ENCODE measurements at places on chromosomes 7 and 10.

DNA sequence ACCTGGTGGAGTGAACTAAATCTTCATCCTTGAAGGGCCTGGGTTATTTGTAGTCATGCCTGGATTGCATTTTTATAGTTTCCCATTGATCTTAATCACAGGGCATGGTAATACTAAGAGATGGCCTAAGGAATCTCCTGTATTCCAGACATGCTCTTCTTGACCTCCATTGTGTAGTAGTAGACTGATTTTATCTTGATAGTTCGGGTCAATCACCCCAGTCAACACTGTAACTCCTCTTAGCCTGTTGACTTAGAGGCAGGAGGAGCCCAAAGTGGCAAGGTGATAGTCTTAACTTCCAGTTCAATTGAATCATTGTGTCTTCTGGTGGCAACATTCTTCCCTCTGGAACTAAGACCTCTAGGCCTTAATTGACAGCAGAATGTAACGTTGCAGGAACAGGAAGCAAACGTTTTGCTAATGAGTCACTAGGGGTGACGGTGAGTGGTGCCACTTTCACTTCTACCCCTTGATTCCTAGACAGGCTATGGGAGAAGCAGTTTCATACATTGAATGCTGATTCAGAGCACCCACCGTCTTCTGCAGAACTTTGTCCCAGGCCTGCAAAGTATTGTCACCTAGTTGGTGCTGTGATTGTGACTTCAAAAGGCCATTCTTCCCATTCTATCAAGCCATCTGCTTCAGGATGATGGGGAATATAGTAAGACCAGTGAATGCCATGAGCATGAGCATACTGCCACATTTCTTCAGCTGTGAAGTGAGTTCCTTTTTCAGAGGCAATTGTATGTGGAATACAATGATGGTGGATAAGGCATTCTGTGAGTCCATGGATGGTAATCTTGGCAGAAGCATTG lies 24.0 kb upstream of the PAPSS2 start:
- no peak for DNase-seq

DNA sequence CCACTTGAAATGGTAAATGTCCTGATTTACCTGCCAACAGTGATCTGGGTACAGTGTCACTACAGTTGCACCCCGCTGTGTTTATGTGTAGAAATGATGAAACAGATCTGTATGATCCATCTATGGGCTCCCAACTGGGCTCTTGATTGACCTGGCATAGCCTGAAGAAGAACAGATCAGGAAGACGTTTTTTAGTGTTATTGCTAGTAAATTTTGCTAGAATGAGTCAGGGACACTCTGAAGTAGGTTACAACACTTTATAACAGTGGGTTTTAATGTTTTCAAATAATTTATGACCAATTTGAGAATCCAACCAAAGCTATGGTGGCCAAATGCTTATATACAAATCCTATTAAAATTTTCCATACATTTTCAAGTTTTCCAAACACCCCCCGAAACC lies 110.3 kb downstream of the DKK1 start:
- no peak for DNase-seq

DNA sequence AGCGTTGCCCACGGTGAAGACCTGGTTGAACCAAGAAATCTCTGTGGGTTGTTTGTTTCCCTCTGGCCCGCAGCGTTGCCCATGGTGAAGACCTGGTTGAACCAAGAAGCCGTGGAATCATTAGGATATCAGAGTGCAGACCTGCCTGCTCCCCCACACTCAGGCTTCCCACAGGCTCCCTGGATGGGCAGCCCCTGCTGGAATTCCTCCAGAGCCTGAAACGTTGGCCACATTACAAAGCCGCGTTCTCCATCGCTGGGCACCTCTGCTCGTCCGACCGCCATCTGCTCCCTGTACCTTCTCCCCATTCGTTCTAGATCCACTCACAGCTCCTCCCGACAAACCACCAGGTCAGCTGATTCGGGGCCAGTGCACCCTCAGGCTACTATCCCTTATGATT lies 266.9 kb upstream of the SHH start:
- DNase-seq: no peak

DNA sequence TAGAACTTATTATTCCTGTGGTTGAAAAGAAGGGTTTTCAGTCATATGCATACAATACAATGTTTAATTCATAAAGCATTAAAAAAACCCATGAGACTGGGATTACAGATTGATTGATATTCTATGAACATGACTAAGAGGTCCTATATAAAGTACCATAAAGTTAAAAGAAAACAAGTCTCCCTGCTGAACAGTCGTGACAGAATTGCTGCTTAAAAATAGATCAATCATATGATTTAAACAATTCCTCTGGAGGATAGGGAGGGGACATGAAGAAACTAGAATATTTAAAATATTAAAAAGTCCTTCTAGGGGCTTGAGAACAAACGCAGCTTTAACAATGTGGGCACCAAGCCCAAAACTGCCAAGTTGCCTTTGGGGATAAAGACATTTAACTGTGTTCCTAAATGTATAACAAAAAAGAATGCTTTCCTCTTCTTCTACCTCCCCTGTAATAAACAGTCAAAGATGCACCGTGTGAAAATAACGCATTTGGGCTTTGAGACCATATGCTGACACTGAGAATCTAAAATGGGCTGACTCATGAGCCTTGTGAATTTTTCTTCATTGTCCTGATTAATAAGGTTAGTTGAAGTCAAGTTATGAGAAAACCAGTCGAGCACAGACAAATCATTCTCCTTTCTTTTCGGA lies 25.8 kb downstream of the TWIST1 start:
- no peak for DNase-seq

GRCh38 chr10:1214882-1215540 lies 158.8 kb downstream of the WDR37 start:
- no peak for DNase-seq

DNA sequence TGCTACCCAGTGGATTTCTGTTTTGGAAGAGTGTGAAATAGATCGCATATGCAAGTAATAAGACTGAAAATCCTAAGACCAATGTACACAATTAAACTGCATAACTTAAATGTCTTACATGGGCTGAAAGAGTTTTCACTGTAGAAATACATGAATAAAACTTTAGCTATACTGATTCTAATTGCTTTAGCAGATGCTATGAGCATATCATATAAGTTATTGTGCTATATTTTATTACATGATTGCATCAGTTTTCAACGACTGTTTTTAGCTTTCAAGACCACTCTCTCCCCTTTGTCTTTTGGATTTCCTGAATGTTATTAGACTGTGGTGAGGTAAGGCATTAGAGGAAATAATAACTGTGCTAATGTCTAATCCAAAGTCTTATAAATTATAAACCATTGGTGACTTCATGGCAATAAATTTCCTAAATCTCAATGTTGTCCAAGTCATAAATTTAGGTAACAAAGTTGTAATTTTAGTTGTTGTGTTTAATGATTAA lies 124.5 kb downstream of the SEMA3A start:
- no peak for DNase-seq

GRCh38 chr7:123712619-123713018 lies 36.2 kb downstream of the WASL start:
- no peak for DNase-seq
